ENCODE measurements at places on chromosomes 3 and 15.

DNA sequence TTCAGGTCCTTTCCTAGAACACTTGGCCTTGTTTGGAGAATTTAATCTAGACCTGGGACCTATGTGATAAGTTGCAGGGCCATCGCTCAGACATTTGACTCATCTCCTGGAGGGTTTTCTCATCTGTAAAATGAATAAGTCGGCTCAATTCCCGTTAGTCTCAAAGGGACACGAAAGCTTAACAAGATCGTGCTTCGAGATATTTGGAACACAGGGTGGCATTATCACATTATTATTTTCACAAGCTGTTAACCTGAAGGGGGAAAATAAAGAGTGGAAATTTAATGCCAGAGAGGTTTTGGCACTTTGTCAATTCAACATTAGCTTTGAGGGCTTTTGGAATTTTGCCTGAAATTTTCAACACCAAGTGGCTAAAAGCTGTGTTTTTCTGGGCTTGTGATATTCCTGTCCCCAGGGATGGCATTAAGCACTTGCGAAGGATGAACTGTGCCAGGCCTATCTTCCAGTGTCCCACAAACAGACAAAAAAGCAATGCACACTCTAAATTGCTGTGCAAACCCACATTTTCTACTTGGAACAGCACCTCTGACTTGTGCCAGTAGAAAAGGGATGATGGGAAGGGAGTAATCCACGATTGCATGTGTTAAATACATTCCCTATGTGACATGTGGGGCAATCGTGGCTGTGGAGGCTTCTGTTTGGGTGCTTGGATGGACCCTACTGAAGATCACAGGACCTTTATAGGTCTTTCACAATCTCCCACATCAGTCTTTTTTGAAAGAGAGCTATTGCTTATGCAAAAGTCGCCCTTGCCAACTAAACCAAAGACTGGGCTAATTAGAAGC lies 478.7 kb downstream of the MFSD1 start:
- no peaks in the 10 kb centered on the region for H3K36me3 ChIP-seq
- H3K27me3 ChIP-seq = no peaks in the 10 kb centered on the region
- H3K27ac ChIP-seq = no peak overlapping the region
- H3K4me3 ChIP-seq = no peak overlapping the region
- H3K4me1 ChIP-seq = no peaks in the 10 kb centered on the region
- no peak for DNase-seq

DNA sequence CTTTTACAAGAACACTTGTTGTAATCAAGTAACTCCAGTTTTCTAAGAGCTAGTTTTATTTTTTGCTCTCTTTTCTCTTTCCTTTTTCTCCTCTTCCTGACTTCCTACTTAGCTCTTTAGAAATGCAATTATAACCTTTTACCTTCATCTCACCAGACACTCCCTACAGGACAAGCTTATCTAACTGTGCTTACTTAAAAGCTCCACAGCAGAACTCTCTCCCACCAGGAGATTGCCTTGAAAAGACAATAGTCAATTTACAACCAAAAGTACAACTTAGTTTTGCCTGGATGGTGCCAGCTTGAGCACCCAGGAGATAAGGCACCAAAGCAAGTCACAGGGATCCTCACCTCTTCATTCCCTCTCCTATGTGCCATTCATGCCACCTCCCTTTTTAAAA lies 573.8 kb upstream of the LMCD1 start:
- no peaks in the 10 kb centered on the region for H3K27me3 ChIP-seq
- no peak overlapping the region for H3K4me3 ChIP-seq
- H3K4me1 ChIP-seq = no peaks in the 10 kb centered on the region

DNA sequence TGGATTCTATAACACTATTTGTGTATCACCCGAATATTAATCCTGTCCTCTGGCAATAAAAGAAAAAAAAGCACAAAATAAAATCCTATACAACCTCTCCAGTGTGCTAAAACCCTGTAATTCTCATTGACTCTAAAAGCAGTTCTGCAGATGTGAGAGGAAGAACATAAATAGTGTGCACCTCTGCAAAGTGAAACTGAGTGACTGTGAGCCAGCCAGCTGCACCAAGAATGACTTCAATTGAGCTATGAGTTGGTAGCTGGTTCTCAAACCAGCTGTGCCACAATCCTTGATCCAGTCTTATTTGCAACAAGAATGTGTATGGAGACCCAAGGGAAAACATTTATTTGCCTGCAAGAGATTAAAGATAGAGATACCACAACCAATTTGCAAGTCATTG lies 31.2 kb upstream of the COL8A1 start:
- H3K4me1 ChIP-seq = no peaks in the 10 kb centered on the region
- no peaks in the 10 kb centered on the region for H3K27me3 ChIP-seq
- H3K36me3 ChIP-seq = no peaks in the 10 kb centered on the region
- DNase-seq = no peak
- no peak overlapping the region for H3K27ac ChIP-seq

- DNase-seq = no peak
- H3K4me3 ChIP-seq = no peak overlapping the region
- peaks cover 1% of the 10 kb centered on the region for H3K4me1 ChIP-seq
- H3K27ac ChIP-seq = no peak overlapping the region
- H3K36me3 ChIP-seq = no peaks in the 10 kb centered on the region
Measured at GRCh38 chr15:74155766-74156417, 17.6 kb upstream of the ISLR start.

DNA sequence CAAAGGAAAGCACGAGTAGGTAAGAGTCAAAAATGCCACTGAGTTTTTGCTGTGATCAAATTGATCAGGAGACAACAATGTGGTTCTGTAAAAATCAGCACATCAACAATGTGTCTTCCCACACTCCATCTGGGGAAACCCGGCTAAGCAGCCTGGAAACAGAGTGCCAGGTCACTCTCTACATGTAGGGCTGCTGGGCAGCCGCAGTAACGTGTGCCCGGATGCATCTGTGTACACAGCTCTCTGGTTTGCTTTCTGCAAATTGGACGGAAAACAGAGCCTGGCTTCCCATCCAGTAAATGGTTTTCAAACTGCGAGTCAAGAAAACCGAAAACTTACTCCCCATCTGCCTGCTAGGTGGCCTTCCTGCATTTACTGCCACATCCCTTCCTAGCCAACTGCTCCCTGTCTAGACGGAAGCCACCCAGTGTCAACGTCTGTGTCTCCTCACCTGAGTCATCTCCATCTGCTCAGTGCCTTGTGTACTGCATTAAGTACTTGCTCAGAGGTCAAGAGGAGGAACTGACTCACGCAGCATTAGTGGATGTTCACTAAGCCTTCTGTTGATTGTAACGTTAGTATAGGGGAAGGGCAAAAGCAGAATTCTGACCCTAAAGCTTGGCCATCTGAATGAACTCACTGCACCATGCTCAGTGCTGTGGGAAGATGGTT lies 124.1 kb downstream of the TJP1 start:
- H3K4me3 ChIP-seq = no peak overlapping the region
- H3K27ac ChIP-seq = no peak overlapping the region

- H3K27me3 ChIP-seq = no peaks in the 10 kb centered on the region
- no peaks in the 10 kb centered on the region for H3K4me1 ChIP-seq
- no peaks in the 10 kb centered on the region for H3K36me3 ChIP-seq
- H3K4me3 ChIP-seq = no peak overlapping the region
Measured at GRCh38 chr3:79306934-79307570, 460.7 kb downstream of the ROBO1 start.

GRCh38 chr15:57217778-57218598 lies 158.3 kb upstream of the CGNL1 start:
- peaks cover 4% of the 10 kb centered on the region for H3K4me1 ChIP-seq
- H3K27me3 ChIP-seq = no peaks in the 10 kb centered on the region
- no peak overlapping the region for H3K27ac ChIP-seq
- no peak for DNase-seq

- H3K4me3 ChIP-seq = peak overlapping the region; percentile 54
- H3K4me1 ChIP-seq = peaks cover 6% of the 10 kb centered on the region
- H3K27ac ChIP-seq = peak overlapping the region; percentile 88
- H3K36me3 ChIP-seq = no peaks in the 10 kb centered on the region
- peak; percentile 24 for DNase-seq
Measured at GRCh38 chr3:100335434-100335833, 877 bp downstream of the NIT2 start.

DNA sequence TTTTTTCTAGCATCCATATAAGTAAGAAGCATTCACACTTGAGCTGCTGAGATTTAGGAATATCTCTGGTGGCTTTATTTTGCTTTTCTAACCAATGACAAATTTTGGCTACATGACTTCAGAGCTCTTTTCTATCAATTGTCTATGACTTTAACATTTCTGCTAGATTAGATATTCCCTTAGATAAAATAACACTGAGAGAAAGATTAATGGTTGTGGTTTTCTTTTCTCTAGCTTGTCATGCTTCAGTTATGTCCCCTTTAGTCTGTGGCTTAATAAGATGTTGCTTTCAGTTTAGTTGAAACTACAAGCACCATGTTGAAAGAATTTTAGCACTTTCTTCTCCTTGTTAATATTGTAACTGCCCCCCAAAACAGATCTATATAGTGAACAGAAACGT lies 665.6 kb upstream of the CCDC54 start:
- no peak overlapping the region for H3K27ac ChIP-seq
- no peaks in the 10 kb centered on the region for H3K27me3 ChIP-seq
- H3K36me3 ChIP-seq = no peaks in the 10 kb centered on the region
- no peaks in the 10 kb centered on the region for H3K4me1 ChIP-seq

DNA sequence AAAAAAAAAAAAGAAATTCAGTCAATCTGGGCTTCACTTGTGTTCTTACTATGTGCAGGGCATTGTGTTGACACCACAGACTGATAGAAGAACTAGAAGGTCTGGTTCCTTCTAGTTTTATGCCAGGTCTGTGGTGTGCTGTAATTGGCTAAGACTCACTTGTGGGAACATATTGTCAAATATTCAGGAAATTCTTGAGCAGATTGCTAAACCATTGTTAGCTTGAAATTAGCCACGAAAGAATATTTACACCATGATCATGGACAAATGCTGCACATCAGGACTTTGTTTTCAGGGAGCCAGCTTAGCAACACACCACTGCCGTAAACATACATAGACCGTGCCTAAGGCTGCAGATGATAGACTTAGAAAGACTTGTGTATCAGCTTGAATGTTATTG lies 74.6 kb downstream of the GTPBP8 start:
- no peaks in the 10 kb centered on the region for H3K27me3 ChIP-seq
- H3K4me1 ChIP-seq = peaks cover 2% of the 10 kb centered on the region
- no peak overlapping the region for H3K4me3 ChIP-seq
- H3K27ac ChIP-seq = no peak overlapping the region
- no peak for DNase-seq

- H3K36me3 ChIP-seq = no peaks in the 10 kb centered on the region
- peaks cover 3% of the 10 kb centered on the region for H3K4me1 ChIP-seq
- H3K27ac ChIP-seq = no peak overlapping the region
- H3K27me3 ChIP-seq = peaks cover 6% of the 10 kb centered on the region
- H3K4me3 ChIP-seq = no peak overlapping the region
- DNase-seq = no peak
Measured at GRCh38 chr3:158093526-158093925, 12.7 kb downstream of the SHOX2 start.

- no peaks in the 10 kb centered on the region for H3K36me3 ChIP-seq
- H3K27me3 ChIP-seq = no peaks in the 10 kb centered on the region
- no peak for DNase-seq
- H3K27ac ChIP-seq = no peak overlapping the region
Measured at GRCh38 chr3:127235706-127236105, 42.8 kb downstream of the PRR23E start.

DNA sequence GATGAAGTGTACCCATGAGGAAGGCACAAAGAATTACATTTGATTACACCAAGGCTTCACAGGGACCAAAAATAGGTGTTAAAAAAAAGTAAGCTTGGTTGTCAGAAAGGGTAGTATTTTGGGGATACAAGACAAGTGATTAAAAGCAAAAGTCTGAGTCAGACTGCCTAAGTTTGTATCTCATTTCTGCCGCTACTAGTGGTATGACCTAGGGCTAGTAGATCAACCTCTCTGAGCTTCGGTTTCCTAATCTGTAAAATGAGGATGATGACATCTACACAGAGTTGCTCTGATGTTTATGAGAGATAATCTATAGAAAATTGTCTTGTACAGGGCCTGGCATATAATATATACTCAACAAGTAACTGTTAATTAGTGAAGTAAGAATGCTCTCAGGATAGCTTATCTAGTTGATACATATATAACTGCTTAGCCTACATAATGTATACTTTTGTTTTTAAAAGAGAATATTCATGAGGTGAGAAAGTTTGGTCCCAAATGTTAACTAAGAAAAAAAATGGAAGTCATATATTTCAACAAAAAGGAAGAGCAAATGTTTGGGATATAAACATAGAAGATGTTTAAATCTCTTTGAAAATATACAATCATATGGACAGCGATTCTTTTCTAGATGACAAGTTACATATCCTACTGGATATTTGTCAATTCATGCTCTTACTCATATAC lies 163.0 kb upstream of the SLC2A2 start:
- no peaks in the 10 kb centered on the region for H3K36me3 ChIP-seq
- H3K4me3 ChIP-seq = no peak overlapping the region
- H3K27me3 ChIP-seq = no peaks in the 10 kb centered on the region
- no peak overlapping the region for H3K27ac ChIP-seq
- DNase-seq = no peak

- no peaks in the 10 kb centered on the region for H3K36me3 ChIP-seq
- no peak overlapping the region for H3K27ac ChIP-seq
- peaks cover 6% of the 10 kb centered on the region for H3K4me1 ChIP-seq
- H3K27me3 ChIP-seq = no peaks in the 10 kb centered on the region
- DNase-seq = no peak
Measured at GRCh38 chr3:125003859-125004595, 51.8 kb downstream of the HEG1 start.

DNA sequence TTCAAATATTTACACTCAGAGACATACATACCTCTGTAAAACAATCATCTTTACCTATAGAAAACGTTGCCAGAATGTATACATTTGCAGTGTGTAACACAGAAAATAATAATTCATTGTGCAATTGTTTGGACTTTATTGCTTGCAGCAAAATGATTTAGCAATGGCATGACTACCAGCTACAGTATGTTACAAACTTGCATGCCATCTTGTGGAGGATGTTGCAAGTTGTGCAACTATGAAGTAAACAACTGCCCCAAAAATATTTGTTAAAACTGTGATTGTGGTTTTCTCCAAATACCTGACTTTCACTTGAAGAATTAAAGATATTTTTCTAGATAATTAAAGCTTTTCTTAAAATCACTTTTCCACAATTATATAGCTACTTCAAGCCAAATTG lies 27.1 kb upstream of the C3orf49 start:
- DNase-seq = no peak
- no peak overlapping the region for H3K4me3 ChIP-seq
- no peaks in the 10 kb centered on the region for H3K27me3 ChIP-seq

All from ovary (tissue), 10 donors.